ENCODE measurements at places on chromosomes 1 and 21. TPM values are rescaled to one million over a fixed set of nuclear protein-coding genes. Genes with fewer than 3 reads are reported as not detected.

- no peak for DNase-seq
These were observed 2.0 kb downstream of the KRTAP10-6 start for GRCh38 chr21:44590311-44590721.

- DNase-seq, result no peak
These were observed 7.4 kb downstream of the ZNF496 start for GRCh38 chr1:247324204-247324787.

PAPPA2 gene
- 2.4 TPM for total RNA-seq

DNA sequence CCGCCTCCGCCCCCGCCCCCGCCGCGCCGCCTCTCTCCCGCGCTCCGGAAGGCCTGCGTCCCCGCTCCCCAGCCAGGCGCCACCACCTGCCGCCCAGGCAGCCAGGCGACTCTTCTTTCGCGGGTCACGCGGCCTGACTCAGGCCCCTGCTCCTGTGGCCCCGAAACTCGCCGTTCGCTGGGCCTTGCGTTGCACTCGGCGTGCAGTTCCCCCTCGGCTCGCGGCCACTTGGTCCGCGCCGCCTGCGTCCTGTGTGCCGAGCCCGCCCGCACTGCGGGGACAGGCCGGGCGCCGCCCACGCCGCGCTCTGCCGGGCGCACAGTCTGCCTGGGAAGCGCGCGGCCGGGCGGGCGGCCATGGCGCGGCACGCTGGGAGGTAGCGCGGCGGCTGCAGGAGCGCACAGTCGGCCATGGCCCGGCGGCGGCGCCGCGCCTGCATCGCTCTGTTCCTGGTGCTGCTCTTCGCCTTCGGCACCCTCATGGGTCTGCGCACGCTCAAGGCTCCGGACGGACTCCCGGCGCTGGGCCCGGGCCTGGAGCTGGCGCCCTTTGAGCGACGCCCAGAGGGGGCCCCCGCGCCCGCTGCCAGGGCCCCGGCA, at the start of gene MANEAL:
TSS of gene MANEAL (plus strand) at position 75 of the 599 bp plus-strand sequence. CDS start at position 411, 336 bp downstream.
- DNase-seq, result peak; percentile 37

DNA sequence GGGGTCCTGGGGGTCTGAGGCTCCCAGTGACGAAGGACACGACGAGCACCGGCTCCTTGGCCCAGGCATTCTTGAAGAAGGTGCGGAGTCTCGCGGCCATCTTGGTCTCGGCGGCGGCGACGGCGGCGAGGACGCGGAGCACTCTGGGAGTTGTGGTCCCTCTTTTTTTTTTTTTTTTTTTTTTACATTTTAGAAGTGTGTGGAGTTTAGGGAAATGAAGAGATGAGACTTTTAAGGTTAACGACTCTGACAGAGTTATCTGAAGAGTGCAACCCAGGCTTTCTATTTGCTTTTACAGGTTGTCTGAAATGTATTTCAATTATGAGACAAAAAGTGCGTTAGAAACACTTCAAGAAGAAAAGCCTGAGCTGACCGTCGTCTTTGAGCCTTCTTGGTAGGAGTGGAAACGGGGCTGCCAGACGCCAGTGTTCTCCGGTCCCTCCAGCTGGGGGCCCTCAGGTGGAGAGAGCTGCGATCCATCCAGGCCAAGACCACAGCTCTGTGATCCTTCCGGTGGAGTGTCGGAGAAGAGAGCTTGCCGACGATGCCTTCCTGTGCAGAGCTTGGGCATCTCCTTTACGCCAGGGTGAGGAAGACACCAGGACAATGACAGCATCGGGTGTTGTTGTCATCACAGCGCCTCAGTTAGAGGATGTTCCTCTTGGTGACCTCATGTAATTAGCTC, 9.7 kb downstream of the OR2B11 start:
- DNase-seq, result peak; percentile 78

DNA sequence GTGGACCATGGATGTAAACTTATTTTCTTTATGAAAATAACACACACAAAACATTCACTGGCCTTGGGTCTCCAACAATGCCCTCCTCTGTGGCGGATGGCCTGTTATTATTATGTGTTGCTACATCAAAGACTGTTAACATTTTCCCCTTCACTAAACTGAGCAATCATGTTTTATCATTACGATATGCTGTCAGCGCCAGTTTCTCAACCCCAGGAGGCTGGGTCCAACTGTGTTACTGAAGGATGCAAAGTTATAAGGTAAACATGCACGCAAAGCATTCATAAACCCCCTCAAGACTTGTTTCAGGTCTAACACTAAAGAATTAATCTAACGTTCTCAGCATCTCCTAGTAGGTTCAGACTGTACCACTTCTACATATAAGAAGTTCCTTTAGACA, 6.0 kb upstream of the DUSP10 start:
- DNase-seq, result no peak

DNA sequence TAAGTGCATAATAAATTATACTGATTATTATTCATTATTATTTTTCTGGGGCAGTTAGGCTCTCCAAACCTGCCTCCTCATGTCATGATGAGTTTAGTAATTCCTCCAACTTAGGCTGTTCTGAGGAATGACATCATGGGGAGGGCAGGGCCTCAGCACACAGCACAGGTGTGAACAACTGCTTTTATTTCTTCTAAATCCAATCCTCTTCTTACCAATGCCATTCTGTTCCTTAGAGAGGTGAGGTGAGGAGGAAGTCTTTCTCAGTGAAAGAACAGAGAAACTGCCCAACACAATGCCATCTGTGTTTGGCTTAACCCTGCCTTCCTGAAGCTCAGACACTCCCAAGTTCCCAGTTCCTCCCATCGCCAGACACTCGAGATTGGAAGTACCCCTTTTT, 45.4 kb upstream of the WASF2 start:
- no peak for DNase-seq

DNA sequence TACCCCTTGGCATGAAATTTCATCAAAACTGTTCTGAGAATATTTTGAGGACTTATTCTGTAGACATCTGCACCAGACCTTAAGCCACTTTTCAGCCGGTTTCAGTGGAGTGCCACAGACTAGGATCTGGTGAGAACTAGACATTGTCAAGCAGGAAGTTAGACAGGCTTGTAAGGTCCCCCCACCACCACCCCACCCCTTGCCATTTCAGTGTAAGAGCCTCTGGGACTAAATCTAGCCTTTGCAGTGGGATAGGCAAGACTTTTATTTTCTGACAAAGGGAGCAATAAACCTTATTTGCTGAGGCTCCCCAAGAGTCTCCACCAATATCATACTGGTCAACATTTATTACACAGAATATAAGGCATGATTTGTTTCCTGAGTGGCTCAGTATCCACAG, 77.9 kb upstream of the EXO1 start:
- DNase-seq, result no peak

DNA sequence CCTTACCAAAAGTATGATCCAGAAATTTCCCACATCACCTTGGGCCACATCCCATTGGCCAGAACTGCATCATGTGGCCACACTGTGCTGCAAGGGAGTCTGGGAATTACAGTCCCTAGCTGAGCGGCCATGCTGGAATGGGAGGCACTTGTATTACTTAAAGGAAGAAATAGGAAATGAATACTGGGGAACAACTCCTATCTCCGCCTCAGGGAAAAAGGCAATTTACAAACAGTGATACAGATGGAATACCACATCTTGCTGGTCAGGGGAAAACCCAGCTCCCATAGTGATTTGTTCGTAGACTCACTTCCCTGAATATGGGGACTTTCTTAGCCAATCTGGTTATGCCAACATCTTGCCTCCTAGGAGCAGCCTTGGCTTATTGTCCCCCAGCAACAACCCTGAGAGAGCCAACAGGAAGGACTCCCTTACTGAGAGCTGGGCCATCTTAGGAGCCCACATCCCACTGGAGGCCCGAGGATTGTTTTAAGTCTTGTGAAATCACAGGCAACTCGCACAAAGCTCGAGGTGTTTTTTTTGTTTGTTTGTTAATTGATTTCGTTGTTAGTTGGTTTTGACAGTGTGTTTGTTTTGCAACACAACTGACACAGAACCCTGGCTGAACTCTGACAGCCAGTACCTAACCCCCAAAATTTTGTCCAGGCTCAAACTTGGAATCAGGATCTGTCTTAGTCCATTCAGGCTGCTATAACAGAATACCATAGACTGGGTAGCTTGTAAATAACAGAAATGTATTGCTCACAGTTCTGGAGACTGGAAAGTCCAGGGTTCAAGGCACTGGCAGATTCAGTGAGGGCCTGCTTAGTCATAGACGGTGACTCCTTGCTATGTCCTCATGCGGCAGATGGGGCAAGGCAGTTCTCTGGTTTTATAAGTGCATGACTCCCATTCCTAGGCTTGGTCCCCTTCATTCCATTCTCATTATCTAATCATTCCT, 14.9 kb downstream of the CDA start:
- no peak for DNase-seq

Data from umbilical cord (tissue), 2 donors.